B cell (primary cell): ENCODE measurements at places on chromosomes 11 and 22. TPM values are rescaled to one million over a fixed set of nuclear protein-coding genes. Genes with fewer than 3 reads are reported as not detected.

Gene RELA
- total RNA-seq, result 154 and 160 TPM in 2 replicates

Gene SLC43A1
- total RNA-seq, result 3.7 and 5.9 TPM in 2 replicates

GRCh38 chr11:79092791-79093353, 348.0 kb downstream of the TENM4 start:
- no peak overlapping the region for H3K4me3 ChIP-seq
- no peak for DNase-seq
- H3K4me1 ChIP-seq, result no peaks in the 10 kb centered on the region
- no peaks in the 10 kb centered on the region for H3K27me3 ChIP-seq
- H3K27ac ChIP-seq, result no peak overlapping the region

DNA sequence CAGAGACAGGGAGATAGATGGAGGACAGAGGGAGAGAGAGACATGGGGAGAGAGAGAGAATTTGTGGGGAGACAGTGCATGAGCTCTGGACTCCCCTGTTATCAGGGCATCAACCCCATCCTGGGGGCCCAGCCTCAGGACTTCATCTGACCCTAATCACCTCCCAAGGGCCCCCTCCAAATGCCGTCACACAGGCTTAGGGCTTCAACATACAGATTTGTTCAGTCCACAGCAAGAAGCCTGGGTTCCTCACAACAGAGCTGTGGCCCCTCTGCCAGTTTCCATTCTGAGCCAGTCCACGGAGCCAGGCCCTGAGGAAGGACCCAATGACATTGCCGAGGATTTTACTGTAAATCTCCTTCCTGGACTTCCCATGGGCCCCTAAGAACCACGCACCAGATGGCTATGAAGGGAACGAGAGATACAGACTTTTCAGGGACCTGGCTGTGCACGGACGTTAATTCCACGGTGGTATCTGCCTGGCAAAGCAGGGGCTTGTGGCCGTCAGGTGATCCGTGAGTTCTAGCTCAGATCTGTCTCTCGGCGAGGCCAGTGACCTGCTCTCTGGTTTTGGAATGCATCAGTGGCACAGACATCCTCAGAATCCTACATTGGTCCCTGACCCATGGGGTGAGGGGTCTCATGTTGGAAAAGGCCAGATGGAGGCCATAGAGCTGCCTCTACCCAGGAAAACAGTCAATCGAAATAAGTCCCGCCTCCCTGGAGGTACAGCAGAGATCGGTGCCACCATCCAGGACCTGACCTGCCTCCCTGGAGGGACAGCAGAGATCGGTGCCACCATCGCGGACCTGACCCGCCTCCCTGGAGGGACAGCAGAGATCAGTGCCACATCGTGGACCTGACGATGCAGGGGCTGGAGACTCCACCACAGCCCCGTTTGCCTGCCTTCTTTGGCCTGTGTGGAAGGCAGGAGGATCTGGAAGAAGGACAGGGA, 8.7 kb upstream of the B4GALNT4 start:
- DNase-seq, result no peak
- H3K4me3 ChIP-seq, result no peak overlapping the region
- H3K27me3 ChIP-seq, result no peaks in the 10 kb centered on the region
- no peaks in the 10 kb centered on the region for H3K36me3 ChIP-seq
- no peak overlapping the region for H3K27ac ChIP-seq

- no peaks in the 10 kb centered on the region for H3K4me1 ChIP-seq
- H3K36me3 ChIP-seq, result no peaks in the 10 kb centered on the region
- no peak overlapping the region for H3K4me3 ChIP-seq
- no peak overlapping the region for H3K27ac ChIP-seq
Measured at GRCh38 chr22:32574411-32574810, 99.8 kb downstream of the FBXO7 start.

GRCh38 chr11:21278840-21279239, 609.5 kb downstream of the NELL1 start:
- H3K27ac ChIP-seq, result no peak overlapping the region
- H3K4me1 ChIP-seq, result no peaks in the 10 kb centered on the region
- no peak for DNase-seq
- no peaks in the 10 kb centered on the region for H3K36me3 ChIP-seq

DNA sequence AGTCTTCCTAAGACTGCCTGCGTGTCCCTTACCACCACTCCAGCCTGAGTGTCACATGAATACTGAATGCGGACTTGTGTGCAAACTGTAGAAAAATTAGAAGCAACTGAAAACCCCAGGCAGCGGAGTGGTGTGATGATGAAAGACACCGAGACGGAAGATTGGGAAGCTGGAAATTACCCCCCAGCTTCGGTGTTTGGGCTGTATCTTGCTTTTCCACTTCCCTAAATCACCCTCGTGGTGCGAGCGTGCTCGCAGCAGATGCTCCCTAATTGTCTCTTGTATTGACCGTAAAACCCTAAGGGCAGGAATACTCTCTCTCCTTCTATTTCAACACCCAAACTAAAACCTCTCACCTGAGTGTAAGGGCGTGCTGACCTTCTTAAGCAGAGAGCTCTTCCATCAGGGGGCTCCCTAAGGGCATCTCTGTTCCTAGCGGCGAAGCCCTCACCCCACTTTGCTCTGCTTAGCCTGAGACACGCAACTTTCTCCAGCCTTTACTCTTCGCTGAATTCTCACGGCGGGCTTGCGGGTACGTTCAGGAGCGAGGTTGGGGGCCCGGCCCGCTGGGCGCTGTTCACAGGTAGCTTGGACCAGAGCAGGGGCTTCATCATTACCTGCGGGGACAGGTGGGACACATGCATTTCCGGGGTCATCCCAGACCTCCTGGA, 62.4 kb downstream of the CRYBB2 start:
- peak overlapping the region; percentile 21 for H3K4me3 ChIP-seq
- no peak overlapping the region for H3K27ac ChIP-seq
- no peaks in the 10 kb centered on the region for H3K36me3 ChIP-seq
- H3K4me1 ChIP-seq, result peaks cover 17% of the 10 kb centered on the region
- peaks cover 6% of the 10 kb centered on the region for H3K27me3 ChIP-seq
- DNase-seq, result peak; percentile 24

DNA sequence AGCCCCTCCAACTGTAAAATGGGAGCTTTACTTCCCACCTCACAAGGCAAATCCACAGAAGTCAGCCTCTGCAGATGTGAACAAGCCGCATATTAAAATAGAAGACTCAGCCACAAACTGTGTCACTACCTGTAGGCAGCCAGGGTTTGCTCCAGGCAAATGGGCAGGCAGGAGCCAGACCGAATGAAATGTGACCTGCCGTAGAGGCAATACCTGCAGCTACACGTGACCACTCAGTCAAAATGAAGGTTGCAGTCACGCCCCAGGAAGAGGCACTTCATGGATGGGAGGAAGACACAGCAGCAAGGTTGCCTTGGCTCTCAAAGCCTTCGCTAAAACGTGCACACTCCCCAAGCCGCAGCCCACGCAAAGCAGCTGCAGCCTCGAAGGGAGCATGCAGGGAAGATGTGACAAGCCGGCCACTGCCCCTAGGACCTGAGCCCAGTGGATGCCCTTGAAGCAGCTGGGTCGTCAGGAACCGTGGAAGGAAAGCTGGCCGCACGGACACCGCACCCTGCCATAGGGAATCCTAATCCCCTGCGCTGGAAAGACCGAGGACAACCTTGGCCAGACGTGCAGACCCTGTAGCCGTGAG, 53.1 kb downstream of the SHANK2 start:
- H3K27ac ChIP-seq, result no peak overlapping the region
- DNase-seq, result no peak
- H3K4me1 ChIP-seq, result peaks cover 9% of the 10 kb centered on the region

- no peak for DNase-seq
- no peaks in the 10 kb centered on the region for H3K36me3 ChIP-seq
- H3K27ac ChIP-seq, result no peak overlapping the region
- no peak overlapping the region for H3K4me3 ChIP-seq
Measured at GRCh38 chr11:21866781-21867180, 326.1 kb upstream of the ANO5 start.

DNA sequence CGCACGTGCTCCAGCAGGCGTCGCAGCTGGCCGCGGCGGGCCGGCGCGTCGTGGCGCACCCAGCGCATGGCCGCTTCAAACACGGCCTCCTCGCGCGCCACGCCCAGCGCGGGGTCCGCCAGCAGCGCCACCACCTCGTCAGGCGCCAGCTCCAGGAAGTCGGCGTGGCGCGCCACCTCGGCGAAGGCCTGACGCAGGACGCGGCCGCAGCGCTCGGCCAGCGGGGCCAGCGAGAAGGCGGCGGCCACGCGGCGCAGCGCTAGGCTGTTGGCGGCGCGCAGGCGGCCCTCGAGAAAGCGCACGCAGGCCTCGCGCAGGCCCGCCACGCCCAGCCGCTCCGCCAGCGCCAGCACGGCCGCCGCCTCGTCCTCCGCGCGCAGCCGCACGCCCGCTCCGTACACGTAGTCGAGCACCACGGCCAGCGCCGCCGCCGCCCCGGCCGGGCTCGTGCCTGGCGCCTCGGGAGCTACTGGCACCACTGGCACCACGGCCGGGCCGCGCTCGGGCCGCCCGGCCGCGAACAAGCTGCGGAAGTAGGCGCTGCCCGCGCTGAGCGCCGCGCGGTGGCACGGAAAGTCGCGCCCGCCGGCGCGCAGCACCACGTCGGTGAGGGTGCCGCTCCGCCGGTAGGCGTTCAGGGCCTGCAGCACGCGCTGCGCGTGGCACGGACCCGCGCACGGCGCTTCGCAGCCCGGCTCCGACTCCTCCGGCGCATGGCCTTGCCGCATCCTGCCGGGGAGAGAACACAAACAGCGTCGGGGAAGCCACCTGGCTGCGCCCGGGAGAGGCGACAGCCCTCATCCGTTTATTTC, 2.9 kb downstream of the KLHL35 start:
- no peak overlapping the region for H3K27ac ChIP-seq
- H3K36me3 ChIP-seq, result no peaks in the 10 kb centered on the region
- peaks cover 28% of the 10 kb centered on the region for H3K4me1 ChIP-seq
- DNase-seq, result peak; percentile 77
- no peaks in the 10 kb centered on the region for H3K27me3 ChIP-seq
- peak overlapping the region; percentile 56 for H3K4me3 ChIP-seq

DNA sequence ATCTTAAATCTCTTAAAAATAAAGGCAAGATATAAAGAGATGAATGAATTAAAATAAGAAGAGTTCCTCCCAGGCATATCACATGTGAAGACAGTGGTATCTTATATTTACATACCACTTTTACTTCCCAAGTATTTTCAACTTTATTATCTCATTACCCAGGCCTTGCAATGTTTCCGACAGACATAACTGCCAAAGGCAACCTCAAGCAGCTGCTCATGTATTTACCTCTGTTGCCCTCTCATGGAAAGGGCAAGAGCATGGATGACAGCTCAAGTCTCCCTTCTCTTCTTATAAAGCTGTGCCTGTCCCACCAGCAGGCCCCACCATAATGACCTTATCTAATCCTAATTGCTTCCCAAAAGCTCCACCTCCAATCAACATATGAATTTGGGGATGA, 894.2 kb downstream of the NTM start:
- no peak overlapping the region for H3K4me3 ChIP-seq
- no peak overlapping the region for H3K27ac ChIP-seq
- no peaks in the 10 kb centered on the region for H3K36me3 ChIP-seq
- no peaks in the 10 kb centered on the region for H3K27me3 ChIP-seq

DNA sequence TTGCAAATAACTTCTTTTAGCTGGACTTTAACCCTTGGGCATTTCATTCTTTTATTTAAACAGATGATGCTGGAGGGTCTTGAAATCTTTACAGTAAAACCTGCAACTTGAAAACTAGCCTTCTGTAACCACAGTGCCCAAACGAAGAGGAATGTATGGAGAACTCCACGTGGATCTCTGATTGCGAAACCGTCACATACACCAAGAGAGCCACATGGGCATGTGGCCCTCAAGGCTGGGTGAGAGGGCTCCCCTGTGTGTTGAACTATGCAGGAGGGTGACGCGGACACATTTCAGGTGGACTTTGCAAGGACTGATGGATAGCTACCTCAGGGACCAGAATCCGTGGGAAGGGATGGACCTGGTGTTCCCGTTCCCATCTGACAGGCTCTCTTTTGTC, 30.6 kb downstream of the FAM118A start:
- H3K4me3 ChIP-seq, result no peak overlapping the region
- no peak for DNase-seq
- H3K27me3 ChIP-seq, result no peaks in the 10 kb centered on the region
- peaks cover 4% of the 10 kb centered on the region for H3K36me3 ChIP-seq
- H3K27ac ChIP-seq, result no peak overlapping the region

GRCh38 chr11:73330569-73331093, 22.6 kb downstream of the ARHGEF17 start:
- H3K36me3 ChIP-seq, result no peaks in the 10 kb centered on the region
- DNase-seq, result no peak
- peaks cover under 1% of the 10 kb centered on the region for H3K4me1 ChIP-seq
- no peaks in the 10 kb centered on the region for H3K27me3 ChIP-seq
- no peak overlapping the region for H3K4me3 ChIP-seq

Gene FREY1
- total RNA-seq, result 6.5 and 6.6 TPM in 2 replicates

- H3K27me3 ChIP-seq, result no peaks in the 10 kb centered on the region
- no peak overlapping the region for H3K27ac ChIP-seq
- no peak overlapping the region for H3K4me3 ChIP-seq
- H3K4me1 ChIP-seq, result no peaks in the 10 kb centered on the region
- H3K36me3 ChIP-seq, result no peaks in the 10 kb centered on the region
Measured at GRCh38 chr11:134027671-134028070, 41.2 kb upstream of the JAM3 start.

Gene OR51B2
- not detected in 2 replicates for total RNA-seq

DNA sequence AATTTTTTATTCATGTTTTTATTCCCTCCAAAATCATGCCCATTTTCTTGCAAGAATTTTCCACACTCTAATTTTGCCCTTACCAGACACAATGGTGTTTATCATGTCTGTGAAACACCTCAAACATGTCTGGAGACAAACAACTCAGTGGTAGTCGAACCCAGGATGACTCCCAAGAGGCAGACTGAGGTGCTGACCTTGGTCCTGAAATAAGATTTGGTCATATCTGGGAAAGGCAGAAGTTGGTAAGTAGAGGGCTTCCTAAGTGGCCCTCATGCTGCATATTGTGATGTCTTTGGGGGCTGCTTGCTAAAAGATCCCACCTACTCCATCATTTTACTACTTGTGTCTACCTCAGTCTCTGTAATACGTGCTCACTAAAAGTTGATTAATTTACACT, 369.4 kb upstream of the ISX start:
- no peaks in the 10 kb centered on the region for H3K36me3 ChIP-seq
- no peaks in the 10 kb centered on the region for H3K4me1 ChIP-seq
- DNase-seq, result no peak
- H3K4me3 ChIP-seq, result no peak overlapping the region
- H3K27ac ChIP-seq, result no peak overlapping the region

DNA sequence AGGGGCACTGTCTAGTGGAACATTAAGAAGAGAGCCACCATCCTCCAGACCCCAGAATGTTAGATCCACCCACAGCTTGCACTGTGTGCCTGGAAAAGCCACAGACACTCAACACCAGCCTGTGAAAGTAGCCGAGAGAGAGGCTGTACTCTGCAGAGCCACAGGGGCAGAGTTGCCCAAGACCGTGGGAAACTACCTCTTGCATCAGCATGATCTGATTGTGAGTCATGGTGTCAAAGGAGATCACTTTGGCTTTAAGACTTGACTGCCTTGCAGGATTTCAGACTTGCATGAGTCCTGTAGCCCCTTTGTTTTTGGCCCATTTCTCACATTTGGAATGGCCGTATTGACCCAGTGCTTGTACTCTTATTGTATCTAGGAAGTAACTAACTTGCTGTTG, 115.9 kb upstream of the CCDC179 start:
- no peaks in the 10 kb centered on the region for H3K4me1 ChIP-seq
- no peak overlapping the region for H3K27ac ChIP-seq
- no peak overlapping the region for H3K4me3 ChIP-seq
- no peak for DNase-seq
- no peaks in the 10 kb centered on the region for H3K27me3 ChIP-seq

Gene CCDC15
- 1.8 TPM in 2 replicates for total RNA-seq
